ENCODE measurements at places on chromosomes 4 and X. TPM values are rescaled to one million over a fixed set of nuclear protein-coding genes. Genes with fewer than 3 reads are reported as not detected.

DNA sequence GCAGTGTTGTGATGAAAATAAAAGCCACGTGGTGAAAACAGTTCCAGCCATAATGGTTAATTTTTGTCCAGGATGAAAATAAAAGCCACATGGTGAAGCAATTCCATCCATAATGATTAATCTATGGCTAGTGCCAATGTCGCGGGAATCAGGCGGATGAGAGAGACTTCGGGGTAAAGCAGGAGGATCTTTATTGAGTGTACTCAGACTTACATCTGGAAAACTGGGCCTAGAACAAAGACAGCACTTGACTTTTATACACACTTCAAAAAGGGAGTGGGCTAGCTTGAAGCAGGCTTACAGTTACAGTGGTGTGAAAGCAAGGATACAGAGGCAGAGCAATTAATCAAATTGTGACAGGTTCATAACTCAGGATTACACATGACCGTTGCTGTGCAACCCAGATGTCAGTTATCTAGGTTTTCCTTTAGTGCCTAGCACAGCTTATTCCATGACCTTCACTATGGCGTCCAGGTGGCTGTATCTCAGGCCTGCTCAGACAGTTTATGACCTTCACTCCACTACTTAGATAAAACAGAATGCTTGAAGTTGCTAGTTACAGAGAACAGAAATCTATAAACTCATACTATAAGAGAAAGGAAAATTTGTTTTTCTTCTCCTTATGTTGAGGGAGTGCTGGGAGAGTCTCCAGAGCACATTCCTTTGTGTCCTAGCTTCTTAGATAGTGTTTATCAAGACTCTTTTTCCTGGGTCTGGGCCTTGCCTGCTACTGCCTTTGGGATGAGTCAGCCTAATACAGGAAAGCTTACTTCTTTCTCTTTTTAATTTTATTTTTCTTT, 5.9 kb upstream of the PLA2G12A start:
- no peaks in the 10 kb centered on the region for H3K4me1 ChIP-seq
- no peak for DNase-seq
- no peaks in the 10 kb centered on the region for H3K27me3 ChIP-seq

DNA sequence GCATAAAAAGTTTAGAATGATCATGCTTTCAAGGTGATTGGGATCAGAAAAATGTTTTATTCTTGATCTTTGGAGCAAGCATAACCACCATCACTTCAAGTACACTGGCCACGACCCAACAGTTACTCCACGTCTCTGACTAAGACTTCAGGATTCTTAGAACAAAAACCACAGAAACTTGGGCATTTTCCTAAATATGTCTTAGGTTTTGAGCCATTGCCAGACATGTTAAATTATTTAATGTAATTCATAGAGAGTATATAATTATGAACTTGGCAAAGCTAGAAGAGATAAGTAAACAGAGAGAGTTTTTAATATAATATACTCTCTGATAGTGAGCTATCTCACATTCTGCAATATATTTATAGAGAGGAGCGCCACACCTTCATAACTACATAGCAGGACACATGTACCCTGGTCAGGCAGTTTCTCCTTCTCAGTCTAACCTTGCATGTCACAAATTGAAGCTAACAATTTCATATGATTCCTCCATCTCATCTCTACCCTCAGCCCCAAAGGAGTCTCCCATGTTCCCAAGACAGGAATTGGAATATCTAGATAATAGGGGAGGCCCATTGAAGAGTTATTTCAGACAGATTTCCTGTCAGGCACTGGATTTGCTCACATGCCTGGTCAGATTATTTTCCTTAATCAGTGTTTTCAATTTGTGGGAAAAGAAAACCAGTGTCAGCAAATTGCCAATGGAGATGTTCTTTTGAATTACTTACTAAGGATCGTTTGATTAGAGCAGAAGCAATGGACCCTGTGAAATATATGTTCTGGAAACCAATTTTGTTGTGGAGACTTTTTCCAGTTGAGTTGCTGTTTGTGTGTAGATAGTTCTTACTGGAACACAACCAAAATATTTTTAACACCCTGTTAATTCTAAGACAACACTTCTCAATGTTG, 61.7 kb upstream of the GUCY1A1 start:
- H3K4me1 ChIP-seq: no peaks in the 10 kb centered on the region
- H3K27ac ChIP-seq: no peak overlapping the region
- DNase-seq: no peak
- no peaks in the 10 kb centered on the region for H3K36me3 ChIP-seq
- H3K4me3 ChIP-seq: no peak overlapping the region

- no peaks in the 10 kb centered on the region for H3K27me3 ChIP-seq
- H3K4me3 ChIP-seq: no peak overlapping the region
- H3K4me1 ChIP-seq: peaks cover 17% of the 10 kb centered on the region
These were observed 146.8 kb downstream of the PPP3CA start for GRCh38 chr4:101200561-101200960.

GRCh38 chr4:15837591-15837990, 59.5 kb downstream of the CD38 start:
- no peak overlapping the region for H3K4me3 ChIP-seq
- H3K27me3 ChIP-seq: no peaks in the 10 kb centered on the region

FAM184B gene
- not detected for total RNA-seq

CXCR3 gene
- total RNA-seq: 2.5 TPM

DNA sequence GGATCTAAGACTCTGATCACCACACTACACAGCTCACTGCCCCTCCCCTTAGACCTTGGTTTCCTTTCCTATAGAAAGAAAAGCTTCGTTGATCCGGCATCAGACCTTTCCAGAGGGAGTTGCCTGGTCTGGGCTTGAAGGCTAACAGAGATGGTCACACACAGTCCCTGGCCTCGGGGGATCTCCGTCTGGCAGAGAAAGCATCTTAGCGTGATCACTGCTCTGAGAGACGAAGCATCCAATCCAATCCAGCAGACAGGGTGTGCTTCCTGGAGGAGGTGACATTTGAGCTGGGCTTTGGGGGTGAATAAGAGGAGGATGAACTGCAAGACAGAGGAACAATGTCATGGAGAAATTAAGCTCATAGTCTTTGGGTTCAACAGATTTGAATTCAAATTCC, 49.5 kb downstream of the HTRA3 start:
- no peak overlapping the region for H3K4me3 ChIP-seq
- H3K27ac ChIP-seq: no peak overlapping the region
- H3K4me1 ChIP-seq: no peaks in the 10 kb centered on the region
- no peak for DNase-seq
- H3K27me3 ChIP-seq: peaks cover 3% of the 10 kb centered on the region

SCLT1 gene
- 20.3 TPM for total RNA-seq

MSX1 gene
- total RNA-seq: not detected

ATP2B3 gene
- total RNA-seq: not detected

GRCh38 chr4:6890358-6890757, 19.3 kb upstream of the TBC1D14 start:
- no peak overlapping the region for H3K4me3 ChIP-seq
- H3K36me3 ChIP-seq: peaks cover 6% of the 10 kb centered on the region
- H3K4me1 ChIP-seq: peaks cover 17% of the 10 kb centered on the region

SPOCK3 gene
- total RNA-seq: not detected

- DNase-seq: no peak
- H3K4me1 ChIP-seq: no peaks in the 10 kb centered on the region
- H3K4me3 ChIP-seq: no peak overlapping the region
- H3K27ac ChIP-seq: no peak overlapping the region
- no peaks in the 10 kb centered on the region for H3K27me3 ChIP-seq
- H3K36me3 ChIP-seq: no peaks in the 10 kb centered on the region
These were observed 134.3 kb downstream of the MID1IP1 start for GRCh38 chrX:38935561-38935960.

TCEAL2 gene
- 0.84 TPM for total RNA-seq

GRCh38 chr4:107153228-107153627, 117.1 kb upstream of the DKK2 start:
- no peak overlapping the region for H3K4me3 ChIP-seq
- H3K4me1 ChIP-seq: no peaks in the 10 kb centered on the region
- DNase-seq: no peak
- no peaks in the 10 kb centered on the region for H3K36me3 ChIP-seq

- peaks cover 2% of the 10 kb centered on the region for H3K36me3 ChIP-seq
- H3K27ac ChIP-seq: no peak overlapping the region
- H3K27me3 ChIP-seq: no peaks in the 10 kb centered on the region
- no peak overlapping the region for H3K4me3 ChIP-seq
- peaks cover 37% of the 10 kb centered on the region for H3K4me1 ChIP-seq
These were observed 15.5 kb upstream of the GPR82 start for GRCh38 chrX:41708486-41708885.

GRCh38 chrX:341541-342101, 23.0 kb upstream of the GTPBP6 start:
- no peak overlapping the region for H3K27ac ChIP-seq
- peaks cover 22% of the 10 kb centered on the region for H3K36me3 ChIP-seq
- no peak for DNase-seq
- H3K4me1 ChIP-seq: no peaks in the 10 kb centered on the region

Data from activated naive CD4-positive, alpha-beta T cell treated with anti-CD3 and anti-CD28 coated beads for 36 hours (primary cell).